Cortex of kidney (tissue), 1 donor: ENCODE measurements at places on chromosomes 4 and X.
A peak's percentile ranks its signal among the peaks of the same experiment; 100 is the strongest.

GRCh38 chrX:149715468-149715867 is 3.6 kb downstream of the MAGEA11 start:
- DNase-seq = no peak

DNA sequence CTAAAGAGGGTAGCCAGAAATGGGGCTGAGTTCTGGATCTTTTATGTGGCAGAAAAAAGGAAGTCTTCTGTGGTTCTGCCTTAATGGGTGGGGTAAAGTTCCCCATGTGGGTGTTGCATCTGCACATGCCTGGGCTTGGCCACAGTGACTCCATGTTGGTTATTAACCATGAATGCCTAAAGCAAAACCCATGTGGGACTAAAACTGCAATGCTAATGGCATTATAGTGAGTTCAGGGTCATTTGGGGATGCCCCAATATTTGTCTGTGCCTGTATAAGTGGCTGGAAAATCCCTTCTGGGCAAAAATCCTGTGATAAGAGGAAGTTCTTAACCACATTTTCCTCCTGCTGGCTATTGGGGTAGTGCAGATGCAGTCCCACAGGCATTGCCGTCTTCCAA is 857.4 kb downstream of the FAT4 start:
- DNase-seq = no peak

DNA sequence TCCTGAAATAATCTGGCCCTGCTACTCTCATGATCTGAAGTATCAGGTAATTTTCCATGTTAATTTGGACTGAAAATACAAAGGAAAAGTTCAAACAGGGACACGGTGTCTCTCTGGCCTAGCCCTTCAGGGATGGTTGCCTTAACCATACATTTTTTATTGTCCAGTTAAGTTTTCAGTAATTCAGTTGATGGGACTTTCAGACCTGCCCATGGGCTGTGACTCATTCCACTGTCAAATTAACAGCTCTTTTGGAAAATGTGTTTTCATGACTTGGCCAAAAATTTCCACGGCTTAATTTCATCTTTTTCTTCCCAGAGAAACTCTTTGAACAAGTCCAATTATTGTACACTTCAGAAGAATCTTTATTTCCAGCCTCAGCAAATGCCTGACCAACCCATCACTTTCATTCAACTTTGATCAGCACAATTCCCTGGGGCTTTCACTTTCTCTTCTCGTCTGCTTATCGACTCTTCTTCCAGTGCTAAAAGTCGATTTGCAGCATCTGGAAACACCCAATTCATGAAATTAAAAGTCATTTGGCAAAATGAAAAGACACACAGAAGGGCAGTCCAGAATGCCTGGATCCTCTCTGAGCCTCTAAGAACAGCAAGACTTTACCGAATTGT is 293.9 kb downstream of the RAB28 start:
- no peak for DNase-seq

- no peak for DNase-seq
Measured at GRCh38 chrX:135373357-135373756, 48.4 kb upstream of the SMIM10L2A start.

DNA sequence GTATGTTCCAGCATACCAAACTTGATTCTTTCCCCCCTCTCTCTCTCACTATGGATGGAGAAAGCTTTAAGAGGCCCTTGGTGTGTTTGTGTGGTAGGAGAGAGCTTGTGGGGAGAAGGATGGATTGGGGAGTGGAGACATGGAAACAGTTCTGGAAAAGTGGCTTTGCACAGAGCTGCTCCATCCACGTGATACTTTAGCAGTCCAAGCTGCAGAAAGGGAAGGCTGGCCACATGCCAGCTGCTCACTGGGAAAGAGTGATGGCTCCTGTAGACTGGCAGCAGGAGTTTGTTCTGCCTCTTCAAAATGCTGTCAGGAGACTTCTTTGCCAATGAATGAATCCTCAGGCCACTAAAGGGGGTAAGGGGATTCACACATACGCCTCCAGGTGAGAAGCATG is 21.7 kb upstream of the SEC24B start:
- DNase-seq = no peak

GRCh38 chrX:69510914-69511513 is 6.9 kb downstream of the NALF2 start:
- DNase-seq = no peak

DNA sequence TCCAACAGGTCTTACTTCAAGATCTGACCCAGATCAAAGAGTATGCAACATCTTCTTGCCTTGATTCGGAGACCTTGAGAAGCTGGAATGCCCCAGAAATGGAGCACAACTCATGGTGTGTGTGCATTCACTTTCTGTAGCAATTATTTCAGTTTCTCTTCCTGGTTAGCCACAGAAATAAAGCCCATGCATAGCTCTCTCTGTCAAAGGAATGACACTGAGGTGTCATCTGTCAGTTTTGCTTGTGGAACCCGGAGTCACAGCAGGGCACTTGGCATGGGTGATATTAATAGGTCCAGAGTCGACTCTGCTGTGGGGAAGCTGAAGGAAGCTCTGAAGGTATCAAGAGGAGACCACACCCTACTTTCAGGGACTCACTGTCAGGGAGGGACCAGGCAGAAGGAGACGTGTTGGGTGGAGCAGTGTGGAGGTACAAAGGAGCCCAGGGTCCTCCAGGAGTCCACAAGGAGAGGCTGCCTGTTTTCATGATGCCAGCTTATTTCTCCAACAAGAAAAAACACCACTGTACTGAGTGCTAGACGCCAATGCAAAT is 10.7 kb downstream of the CLNK start:
- no peak for DNase-seq

DNA sequence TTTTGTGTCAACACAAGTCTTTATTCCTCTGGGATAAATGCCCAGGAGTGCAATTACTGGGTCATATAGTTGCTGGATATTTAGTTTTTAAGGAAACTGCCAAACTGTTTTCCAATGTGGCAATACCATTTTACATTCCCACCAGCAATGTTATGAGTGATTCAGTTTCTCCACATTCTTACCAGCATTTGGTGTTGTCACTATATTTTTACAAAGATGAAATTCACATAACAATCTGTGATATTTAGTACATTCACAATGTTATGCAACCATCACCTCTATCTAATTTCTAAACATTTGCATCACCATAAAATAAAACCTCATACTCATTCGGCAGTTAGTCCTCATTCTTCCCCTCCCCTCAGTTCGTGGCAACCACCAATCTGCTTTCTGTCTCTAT is 75.0 kb downstream of the MAMLD1 start:
- no peak for DNase-seq

GRCh38 chr4:31327031-31327430 is 606.9 kb downstream of the PCDH7 start:
- DNase-seq = no peak

DNA sequence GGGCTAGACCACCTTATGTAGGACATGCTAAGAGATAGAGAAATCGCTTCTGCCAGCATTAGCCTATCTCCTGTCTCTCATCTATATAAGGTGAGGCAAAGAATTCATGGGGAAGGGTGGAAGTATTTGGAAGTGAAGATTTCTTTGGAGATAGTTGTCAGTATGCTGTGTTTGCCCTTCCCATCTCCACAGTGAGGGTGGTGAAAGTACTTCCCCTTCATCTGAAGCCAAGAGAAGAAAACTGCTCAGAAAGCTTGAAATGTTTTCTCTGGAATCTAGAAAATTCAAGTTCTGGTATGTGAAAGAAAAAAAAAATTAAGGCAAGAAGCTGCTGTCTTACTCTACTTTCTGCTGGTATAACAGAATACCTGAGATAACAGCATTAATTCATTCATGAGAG is 12.3 kb upstream of the ADH5 start:
- DNase-seq = no peak

DNA sequence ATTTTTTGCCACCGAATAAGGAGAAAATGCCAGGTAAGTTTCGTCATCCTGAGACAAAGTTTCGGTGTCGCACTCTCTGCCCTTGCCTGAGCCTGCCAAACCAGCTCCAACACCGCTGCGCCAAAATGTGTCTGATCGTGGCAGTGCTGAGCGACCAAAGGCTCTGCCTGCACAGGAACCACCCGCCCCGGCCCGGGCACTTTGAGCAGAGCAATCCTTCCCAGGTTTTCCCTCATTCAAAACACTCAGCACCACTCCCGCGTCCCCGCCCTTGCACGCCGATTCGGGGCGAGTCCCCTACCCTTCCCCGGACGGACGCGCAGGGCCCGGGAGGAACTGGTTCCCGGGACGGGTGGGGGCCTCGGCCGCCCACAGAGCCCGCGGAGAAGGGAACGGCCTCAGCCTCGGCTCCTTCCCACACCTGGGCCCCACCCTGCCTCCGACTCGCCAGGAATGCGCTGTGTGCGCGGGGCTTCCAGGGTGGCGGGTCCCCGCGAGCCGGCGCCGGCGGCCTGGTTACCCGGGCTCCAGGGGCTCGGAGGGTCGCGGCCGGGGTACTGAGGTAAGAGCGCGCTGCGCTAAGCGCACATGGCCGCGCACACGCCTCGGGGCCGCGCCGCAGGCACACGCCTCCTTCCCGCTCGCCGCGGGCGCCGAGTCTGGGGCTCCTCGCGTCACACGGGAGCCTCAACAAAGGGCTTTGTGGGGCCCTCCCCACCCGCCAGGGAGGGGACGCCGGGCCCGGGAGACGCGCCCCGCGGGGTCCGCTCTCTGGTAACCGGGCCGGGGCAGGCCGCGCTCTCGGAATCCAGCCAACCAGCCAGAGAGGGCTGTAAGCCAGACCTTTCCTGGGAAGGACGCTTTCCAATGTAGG is at the start of gene C4orf36:
TSS of gene C4orf36 (minus strand) at position 661 of the 874 bp plus-strand sequence. CDS start 902 bp downstream, outside the sequence.
- DNase-seq = peak; percentile 48

DNA sequence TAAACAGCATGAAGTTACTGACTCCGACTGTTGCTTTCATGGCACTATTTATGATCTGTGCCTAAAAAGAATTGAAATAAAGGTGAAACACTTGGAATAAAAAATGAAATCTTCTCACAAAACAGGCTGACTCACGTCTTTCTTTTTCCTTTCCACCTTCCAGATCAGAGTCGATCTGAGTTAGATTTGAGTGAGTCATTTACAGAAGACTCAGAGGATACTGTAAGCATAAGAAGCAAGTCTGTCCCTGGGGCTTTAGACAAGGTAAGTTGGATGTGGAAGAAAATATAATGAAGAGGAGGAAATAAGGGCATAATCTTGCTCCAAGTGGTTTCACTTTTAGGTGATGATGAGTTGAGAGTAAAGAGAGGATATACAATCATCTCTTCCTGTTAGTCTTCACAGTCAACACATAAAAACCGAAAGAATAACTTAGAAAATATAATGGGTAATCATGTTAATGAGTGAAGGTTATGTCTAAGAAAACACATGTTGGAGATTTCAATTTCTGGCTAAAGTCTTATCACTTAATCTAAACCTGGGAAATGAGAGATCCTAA is 89.7 kb downstream of the SYTL5 start:
- no peak for DNase-seq

DNA sequence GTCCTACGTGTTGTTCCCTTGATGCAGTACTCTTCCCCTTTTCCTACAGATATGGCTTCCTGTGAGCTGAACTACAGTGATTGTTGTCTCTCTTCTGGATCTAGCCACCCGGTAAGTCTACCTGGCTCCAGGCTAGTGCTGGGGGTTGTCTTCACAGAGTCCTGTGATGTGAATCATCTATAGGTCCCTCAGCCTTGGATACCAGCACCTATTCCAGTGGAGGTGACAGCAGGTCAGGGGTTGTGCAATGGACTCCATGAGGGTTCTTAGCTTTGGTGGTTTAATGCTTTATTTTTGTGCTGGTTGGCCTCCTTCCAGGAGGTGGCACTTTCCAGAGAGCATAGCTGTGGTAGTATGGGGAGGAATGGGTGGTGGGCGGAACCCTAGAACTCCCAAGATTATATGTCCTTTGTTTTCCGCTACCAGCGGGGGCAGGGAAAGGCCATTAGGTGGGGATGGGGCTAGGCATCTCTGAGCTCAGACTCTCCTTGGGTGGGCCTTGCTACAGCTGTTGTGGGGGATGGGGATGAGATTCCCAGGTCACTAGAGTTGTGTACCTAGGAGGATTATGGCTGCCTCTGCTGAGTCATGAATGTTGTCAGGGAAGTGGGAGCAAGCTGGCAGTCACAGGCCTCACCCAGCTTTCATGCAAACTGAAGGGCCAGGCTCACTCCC is 121.4 kb upstream of the ANKRD50 start:
- DNase-seq = no peak

DNA sequence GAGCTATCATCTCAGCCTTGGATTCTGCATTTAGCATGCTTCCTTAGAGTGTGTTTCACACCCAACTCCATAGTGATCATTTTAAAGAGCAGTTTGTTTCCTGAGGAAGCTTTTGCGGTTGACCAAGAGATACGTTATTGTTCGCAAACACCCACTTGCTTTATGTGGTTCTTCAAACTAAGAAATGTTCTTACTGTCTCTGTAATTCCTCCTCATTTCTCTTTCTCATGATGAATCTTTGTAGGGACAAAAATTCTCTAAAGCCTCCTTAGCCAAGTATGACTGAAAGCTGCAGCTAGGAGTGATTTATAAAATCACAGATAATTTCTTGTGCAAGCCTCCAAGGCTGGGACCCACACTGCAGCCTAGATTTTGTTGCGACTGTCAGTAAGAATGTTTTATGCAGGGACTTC is 10.0 kb downstream of the TNIP3 start:
- DNase-seq = no peak

- DNase-seq = no peak
Measured at GRCh38 chr4:4810092-4810774, 49.2 kb upstream of the MSX1 start.

- DNase-seq = no peak
Measured at GRCh38 chr4:65019775-65020174, 610.5 kb upstream of the TECRL start.

GRCh38 chrX:9062641-9063040 is 28.7 kb upstream of the FAM9B start:
- DNase-seq = no peak

DNA sequence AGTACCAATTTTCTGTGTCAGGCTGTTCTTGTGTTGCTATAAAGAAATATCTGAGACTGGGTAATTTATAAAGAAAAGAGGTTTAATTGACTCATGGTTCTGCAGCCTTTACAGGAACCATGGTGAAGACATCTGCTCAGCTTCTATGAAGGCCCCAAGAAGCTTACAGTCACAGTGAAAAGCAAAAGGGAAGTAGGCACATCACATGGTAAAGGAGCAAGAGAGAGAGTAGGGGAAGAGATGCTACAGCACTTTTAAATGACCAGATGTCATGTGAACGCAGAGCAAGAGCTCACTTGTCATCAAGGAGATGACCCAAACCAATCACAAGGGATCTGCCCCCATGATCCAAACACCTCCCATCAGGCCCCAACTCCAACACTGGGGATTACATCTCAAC is 174.3 kb downstream of the ATP10D start:
- no peak for DNase-seq

- no peak for DNase-seq
Measured at GRCh38 chrX:92247076-92247475, 467.9 kb downstream of the PCDH11X start.

DNA sequence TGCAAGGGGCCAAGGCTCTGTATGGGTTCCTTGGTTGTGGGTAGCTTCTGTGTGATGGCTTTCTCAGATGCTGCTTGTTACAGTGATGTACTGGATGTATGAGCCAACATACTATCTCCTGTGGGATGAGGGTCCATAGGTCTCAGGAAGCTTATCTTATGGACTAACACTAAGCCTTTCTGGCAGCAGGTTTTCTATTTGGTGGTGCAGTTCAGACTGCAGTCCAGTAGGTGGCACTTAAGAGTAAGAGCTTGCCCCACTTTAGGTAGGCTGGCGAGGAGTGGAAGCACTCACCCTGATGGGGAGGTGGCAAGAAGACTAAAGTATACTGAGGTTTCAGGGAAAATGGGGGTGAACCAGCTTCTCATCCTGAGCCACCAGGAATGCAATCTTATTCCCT is 306.7 kb upstream of the MAOA start:
- no peak for DNase-seq
